ENCODE measurements at places on chromosomes 13 and 19.

- no peak overlapping the region for H3K27ac ChIP-seq
- no peak overlapping the region for H3K4me3 ChIP-seq
- H3K27me3 ChIP-seq: peaks cover 2% of the 10 kb centered on the region
- H3K4me1 ChIP-seq: no peaks in the 10 kb centered on the region
- no peaks in the 10 kb centered on the region for H3K36me3 ChIP-seq
Measured at GRCh38 chr13:59343132-59343531, 820.6 kb downstream of the DIAPH3 start.

GRCh38 chr13:80962173-80962572 is 621.2 kb upstream of the SPRY2 start:
- no peak for DNase-seq
- H3K27ac ChIP-seq: no peak overlapping the region
- no peaks in the 10 kb centered on the region for H3K27me3 ChIP-seq
- no peak overlapping the region for H3K4me3 ChIP-seq
- H3K4me1 ChIP-seq: peaks cover 2% of the 10 kb centered on the region
- H3K36me3 ChIP-seq: no peaks in the 10 kb centered on the region

DNA sequence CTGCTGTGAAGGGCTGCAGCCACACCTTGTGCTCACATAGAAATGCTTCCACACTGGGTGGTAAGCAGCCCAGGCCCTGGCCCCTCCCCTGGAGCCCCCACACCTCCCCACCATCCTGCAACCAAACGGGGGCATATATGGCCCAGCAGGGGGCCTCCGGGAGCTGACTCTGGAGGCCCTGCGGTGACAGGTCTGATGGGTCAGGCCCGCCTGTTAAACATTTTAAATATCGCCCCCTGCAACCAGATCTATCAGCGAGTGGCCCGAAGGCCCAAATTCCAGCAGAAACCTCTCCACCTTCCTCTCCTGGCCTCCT is 48.0 kb upstream of the KATNAL1 start:
- H3K36me3 ChIP-seq: peaks cover 30% of the 10 kb centered on the region
- peak; percentile 50 for DNase-seq
- peaks cover 7% of the 10 kb centered on the region for H3K4me1 ChIP-seq
- H3K4me3 ChIP-seq: peak overlapping the region; percentile 17
- H3K27ac ChIP-seq: no peak overlapping the region
- H3K27me3 ChIP-seq: no peaks in the 10 kb centered on the region

DNA sequence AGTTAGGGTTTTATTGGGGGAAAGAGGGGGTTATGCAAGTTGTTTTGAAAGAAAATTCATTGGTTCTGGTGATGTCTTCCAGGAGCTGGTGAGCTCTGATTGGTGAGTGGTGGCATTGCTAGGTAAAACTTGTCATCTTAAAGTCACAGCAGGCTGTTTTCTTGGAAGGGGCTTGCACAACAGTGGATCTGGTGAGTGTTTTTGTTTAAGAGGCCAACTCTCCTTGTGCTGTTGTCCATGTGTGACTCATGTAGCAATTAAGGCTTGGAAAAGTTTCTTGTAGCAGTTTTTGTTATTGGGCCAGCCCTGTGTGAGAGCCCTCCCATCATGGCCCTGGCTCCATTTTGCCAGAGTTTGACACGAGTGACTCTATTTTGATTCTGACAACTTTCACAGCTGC is 109.4 kb downstream of the RFC3 start:
- no peak overlapping the region for H3K4me3 ChIP-seq
- no peak for DNase-seq
- H3K4me1 ChIP-seq: no peaks in the 10 kb centered on the region
- no peaks in the 10 kb centered on the region for H3K36me3 ChIP-seq

DNA sequence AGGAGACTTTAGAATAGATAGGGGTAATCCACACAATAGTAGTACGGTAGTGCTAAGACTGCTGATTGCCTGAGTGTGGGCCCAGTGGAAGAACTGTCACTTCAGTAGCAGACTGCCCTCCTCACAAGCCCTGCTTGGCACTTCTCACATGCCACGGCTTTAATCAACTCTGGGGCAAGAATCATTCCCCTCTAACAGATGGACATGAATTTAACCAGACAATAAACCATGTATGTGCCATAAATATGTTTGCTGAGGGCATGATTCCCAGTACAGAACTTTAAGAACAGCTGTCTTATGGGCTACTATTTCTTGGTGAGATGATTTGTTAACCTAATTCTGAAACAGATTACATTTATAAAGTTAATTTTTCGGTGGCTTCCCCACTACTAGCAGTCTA is 22.0 kb downstream of the DPY19L3 start:
- H3K27me3 ChIP-seq: no peaks in the 10 kb centered on the region
- no peak overlapping the region for H3K27ac ChIP-seq
- DNase-seq: no peak
- no peaks in the 10 kb centered on the region for H3K4me1 ChIP-seq
- no peak overlapping the region for H3K4me3 ChIP-seq

DNA sequence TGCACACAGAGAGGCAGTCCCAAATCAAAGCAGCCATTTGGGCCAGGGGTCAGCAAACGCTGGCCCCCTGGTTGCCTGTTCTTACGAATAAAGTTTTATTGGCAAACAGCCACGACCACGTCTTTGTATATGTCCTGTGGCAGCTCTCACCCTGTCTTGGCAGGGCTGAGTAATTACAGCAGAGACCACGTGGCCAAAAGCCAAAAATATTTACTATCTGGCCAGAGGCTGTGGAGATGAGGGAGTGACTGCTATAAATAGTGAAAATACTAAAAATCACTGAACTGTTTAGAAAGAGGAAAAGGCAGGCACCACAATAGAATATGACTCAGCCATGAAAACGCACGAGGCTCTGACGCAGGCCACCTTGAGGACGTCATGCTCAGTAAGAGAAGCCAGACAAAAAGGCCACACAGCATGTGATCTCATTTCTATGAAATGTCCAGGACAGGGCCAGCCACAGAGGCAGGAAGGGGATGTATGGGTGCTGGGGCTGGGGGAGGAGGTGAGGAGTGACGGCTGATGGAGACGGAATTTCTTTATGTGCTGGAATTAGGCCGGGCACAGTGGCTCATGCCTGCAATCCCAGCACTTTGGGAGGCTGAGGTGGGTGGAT is 29.4 kb downstream of the SMIM24 start:
- H3K27me3 ChIP-seq: no peaks in the 10 kb centered on the region
- no peak overlapping the region for H3K4me3 ChIP-seq
- peaks cover 12% of the 10 kb centered on the region for H3K36me3 ChIP-seq
- H3K27ac ChIP-seq: no peak overlapping the region
- H3K4me1 ChIP-seq: peaks cover 2% of the 10 kb centered on the region
- DNase-seq: no peak

DNA sequence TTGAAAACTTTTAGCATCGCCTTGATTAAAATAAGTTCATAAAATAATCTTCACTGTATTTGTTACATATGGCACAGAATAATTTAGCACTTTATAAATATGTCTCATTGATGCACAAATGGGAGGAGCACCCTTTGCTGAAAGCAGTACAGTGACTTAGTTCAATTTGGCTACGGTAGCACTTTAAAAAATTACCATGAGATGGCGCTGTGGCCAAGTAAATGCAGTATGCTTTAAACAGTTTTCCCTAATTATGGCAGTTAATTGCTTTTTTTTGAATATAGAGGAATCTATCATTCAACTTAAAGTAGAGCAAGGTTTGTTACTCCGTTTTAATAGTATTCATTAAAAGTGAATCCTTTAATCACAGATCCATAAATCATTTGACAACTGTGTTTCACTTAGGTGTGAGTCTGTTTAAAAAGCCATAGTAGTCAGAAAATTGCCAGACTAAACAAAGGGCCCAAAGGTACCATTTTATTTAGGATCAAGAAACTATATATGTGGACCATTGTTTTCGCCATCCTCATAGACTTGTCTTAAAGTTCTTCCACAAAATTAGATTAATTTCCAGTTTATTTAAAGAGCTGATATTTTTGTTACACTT is 34.7 kb upstream of the ESD start:
- H3K27me3 ChIP-seq: peaks cover 4% of the 10 kb centered on the region
- H3K4me3 ChIP-seq: no peak overlapping the region
- peak; percentile 40 for DNase-seq
- no peak overlapping the region for H3K27ac ChIP-seq
- H3K36me3 ChIP-seq: no peaks in the 10 kb centered on the region
- H3K4me1 ChIP-seq: no peaks in the 10 kb centered on the region

DNA sequence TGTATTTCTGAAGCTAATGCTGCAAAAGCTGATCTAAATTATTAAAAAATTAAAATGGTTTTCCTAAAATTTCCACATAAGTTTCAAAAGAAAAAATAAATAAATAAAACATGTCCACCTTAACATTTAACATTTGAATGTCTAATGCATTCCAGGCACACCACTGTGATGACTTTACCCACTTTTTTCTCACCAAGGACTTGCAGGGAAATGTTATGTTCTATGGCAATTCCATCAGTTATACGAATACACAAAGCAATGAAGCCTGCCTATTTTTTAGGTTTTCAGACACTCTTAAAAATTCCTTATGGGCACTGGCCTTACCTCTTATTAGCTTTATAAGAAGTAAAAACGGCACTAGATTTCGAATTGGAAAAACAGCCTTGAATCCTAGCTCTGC is 10.2 kb downstream of the TSC22D1 start:
- DNase-seq: no peak
- H3K4me3 ChIP-seq: no peak overlapping the region
- H3K27ac ChIP-seq: no peak overlapping the region
- no peaks in the 10 kb centered on the region for H3K27me3 ChIP-seq
- peaks cover 2% of the 10 kb centered on the region for H3K36me3 ChIP-seq

- H3K27ac ChIP-seq: no peak overlapping the region
- peaks cover 8% of the 10 kb centered on the region for H3K36me3 ChIP-seq
- H3K4me1 ChIP-seq: peaks cover 3% of the 10 kb centered on the region
- peaks cover 1% of the 10 kb centered on the region for H3K27me3 ChIP-seq
- no peak overlapping the region for H3K4me3 ChIP-seq
Measured at GRCh38 chr13:36332986-36333385, 13.2 kb downstream of the SPART start.

GRCh38 chr19:39916851-39917396 is 17.5 kb downstream of the FCGBP start:
- no peak for DNase-seq
- no peaks in the 10 kb centered on the region for H3K27me3 ChIP-seq
- H3K4me1 ChIP-seq: peaks cover 14% of the 10 kb centered on the region
- peaks cover 2% of the 10 kb centered on the region for H3K36me3 ChIP-seq

DNA sequence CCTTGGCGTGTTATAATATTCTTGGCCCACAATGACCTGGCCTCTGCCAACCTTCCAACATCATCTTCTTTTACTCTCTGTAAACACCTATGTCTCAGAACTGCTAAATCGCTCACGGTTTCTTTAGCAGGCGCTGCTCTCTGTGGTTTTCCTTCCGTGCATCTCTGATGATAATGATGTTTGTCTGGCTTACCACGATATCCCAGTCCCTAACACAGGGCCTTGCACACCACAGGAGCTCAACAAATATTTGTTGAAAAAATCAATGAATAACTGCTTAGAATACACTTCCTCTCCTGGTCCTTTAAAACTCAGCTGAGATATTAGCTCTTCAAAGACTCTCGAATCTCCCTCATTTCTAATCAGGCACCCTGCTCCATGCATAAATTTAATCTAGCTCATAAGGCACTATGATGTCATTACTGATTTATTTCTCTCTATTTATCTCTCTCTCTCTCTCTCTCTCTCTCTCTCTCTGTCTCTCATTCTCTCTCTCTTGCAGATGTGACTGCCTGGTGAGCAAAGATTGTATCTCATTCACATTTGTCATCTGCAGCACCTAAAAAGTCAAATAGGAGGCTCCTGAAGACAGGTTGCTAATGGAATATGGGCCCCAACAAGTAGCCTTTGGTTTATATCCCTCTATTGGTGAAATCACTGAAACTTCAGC is 206.4 kb downstream of the NHLRC3 start:
- H3K36me3 ChIP-seq: no peaks in the 10 kb centered on the region
- DNase-seq: no peak
- H3K27ac ChIP-seq: no peak overlapping the region

DNA sequence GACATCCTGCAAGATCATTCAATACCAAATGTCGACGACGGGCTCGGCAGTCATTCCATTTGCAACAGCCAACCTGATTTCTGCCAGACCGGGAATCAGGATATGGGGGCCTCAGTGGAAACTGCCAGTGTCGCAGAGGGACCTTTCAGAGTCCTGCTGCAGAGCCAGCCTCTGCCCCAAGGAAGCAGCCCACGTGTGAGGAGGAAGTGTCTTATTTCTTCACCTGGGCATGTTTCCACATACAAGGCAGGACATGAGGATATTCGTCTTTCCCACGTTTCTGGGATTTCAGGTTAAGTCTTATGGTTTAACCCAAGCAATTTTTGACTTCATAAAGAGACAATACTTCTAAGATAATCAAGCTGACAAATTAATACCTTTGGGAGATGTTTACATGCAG is 69.9 kb downstream of the ABCC4 start:
- H3K36me3 ChIP-seq: peaks cover 2% of the 10 kb centered on the region
- no peak for DNase-seq
- H3K27ac ChIP-seq: no peak overlapping the region

GRCh38 chr13:70568571-70568970 is 460.3 kb upstream of the KLHL1 start:
- no peaks in the 10 kb centered on the region for H3K4me1 ChIP-seq
- H3K36me3 ChIP-seq: no peaks in the 10 kb centered on the region
- H3K27ac ChIP-seq: no peak overlapping the region

GRCh38 chr13:29760544-29760943 is 89.9 kb downstream of the UBL3 start:
- no peak for DNase-seq
- no peaks in the 10 kb centered on the region for H3K27me3 ChIP-seq
- H3K4me3 ChIP-seq: no peak overlapping the region
- peaks cover 1% of the 10 kb centered on the region for H3K36me3 ChIP-seq
- peaks cover 28% of the 10 kb centered on the region for H3K4me1 ChIP-seq
- no peak overlapping the region for H3K27ac ChIP-seq

- H3K4me3 ChIP-seq: no peak overlapping the region
- H3K27me3 ChIP-seq: no peaks in the 10 kb centered on the region
- H3K27ac ChIP-seq: no peak overlapping the region
- H3K36me3 ChIP-seq: peaks cover 22% of the 10 kb centered on the region
Measured at GRCh38 chr13:113628291-113629270, 29.4 kb downstream of the ATP4B start.

GRCh38 chr13:40617801-40618356 is 48.6 kb downstream of the FOXO1 start:
- peak overlapping the region; percentile 64 for H3K27ac ChIP-seq
- H3K27me3 ChIP-seq: no peaks in the 10 kb centered on the region
- DNase-seq: no peak

DNA sequence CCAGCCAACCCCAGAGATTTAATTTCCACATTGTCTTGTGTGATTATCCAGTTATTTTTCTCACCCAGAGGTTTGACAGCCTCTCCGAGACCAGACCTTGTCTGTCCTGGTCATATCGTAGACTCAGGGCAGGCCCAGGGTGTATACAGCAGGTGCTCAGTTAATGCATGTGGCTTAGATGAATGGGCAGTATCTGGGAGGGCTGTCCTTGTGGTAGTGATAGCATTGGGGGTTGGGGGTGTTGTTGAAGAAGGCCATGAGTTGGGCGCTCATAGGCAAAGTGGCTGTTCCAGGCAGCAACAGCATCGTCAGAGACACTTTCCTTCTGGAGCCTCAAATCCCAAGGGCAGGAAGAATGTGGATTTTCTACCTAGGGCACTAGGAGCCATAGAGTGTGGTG is 16.9 kb downstream of the MAST3 start:
- no peaks in the 10 kb centered on the region for H3K27me3 ChIP-seq
- no peak for DNase-seq
- no peak overlapping the region for H3K27ac ChIP-seq
- H3K4me1 ChIP-seq: peaks cover 36% of the 10 kb centered on the region
